ENCODE measurements at places on chromosomes 11 and 22. TPM values are rescaled to one million over a fixed set of nuclear protein-coding genes. Genes with fewer than 3 reads are reported as not detected.

DNA sequence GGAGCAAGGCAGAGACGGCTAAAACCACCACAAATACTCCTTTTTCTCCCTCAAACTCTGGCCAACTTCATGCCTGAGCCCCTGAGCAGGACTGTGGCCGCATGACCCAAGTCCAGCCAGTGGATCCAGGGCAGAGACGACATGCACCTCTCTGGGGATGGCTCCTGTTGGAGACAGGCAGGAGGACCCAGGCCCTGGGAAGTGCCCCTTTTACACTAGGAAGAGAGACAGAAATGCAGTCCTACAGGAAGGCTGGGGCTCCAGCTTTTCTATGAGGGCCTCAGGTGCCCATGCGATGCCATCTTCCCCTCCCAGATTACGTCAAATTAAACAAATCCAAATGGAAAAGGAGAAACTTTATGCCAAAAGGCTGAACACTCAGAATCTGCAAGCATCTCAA, 498.0 kb downstream of the BRD1 start:
- no peak overlapping the region for H3K27ac ChIP-seq
- H3K27me3 ChIP-seq, result no peaks in the 10 kb centered on the region
- no peak for DNase-seq
- no peak overlapping the region for H3K4me3 ChIP-seq

DNA sequence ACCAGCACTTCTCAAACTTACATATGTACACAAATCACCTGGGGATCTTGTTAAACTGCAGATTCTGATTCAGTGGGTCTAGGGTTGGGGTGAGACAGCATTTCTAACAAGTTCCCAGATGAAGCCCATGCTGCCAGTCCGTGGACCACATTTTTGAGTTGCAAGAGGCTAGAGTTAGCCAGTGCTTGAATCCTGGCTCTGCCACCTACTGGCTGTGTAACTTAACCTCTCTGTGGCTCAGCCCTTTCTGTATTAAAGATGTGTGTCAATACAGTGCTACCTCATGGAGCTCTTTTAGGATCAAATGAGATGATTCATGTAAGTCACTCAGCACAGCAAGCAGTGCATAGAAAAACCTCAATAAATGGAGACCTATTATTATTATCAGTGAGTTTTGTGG, 90.2 kb upstream of the ISX start:
- no peak overlapping the region for H3K4me3 ChIP-seq
- no peaks in the 10 kb centered on the region for H3K36me3 ChIP-seq
- H3K27me3 ChIP-seq, result no peaks in the 10 kb centered on the region

DNA sequence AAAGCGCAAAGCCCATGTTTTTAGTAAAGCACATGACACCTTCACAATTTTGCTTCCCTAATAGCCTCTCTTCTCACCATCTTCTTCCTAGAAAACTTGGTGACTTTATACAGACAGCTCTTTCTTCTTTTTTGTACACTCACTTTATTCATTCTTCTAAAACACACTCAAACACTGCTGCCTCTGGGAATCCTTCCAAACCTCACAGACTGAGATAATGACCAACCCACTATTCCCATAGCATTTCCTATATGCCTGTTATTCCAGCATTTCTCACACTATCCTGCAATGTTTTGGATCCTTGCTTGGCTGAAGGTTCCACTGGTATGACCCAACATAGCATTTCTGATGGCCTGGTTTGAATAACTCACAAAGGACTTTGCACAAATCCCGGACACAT, 442.1 kb upstream of the CCDC90B start:
- no peak overlapping the region for H3K27ac ChIP-seq
- no peaks in the 10 kb centered on the region for H3K27me3 ChIP-seq
- H3K36me3 ChIP-seq, result no peaks in the 10 kb centered on the region
- H3K4me3 ChIP-seq, result no peak overlapping the region
- H3K4me1 ChIP-seq, result peaks cover 3% of the 10 kb centered on the region
- DNase-seq, result no peak

GRCh38 chr11:130876931-130877915, 39.1 kb downstream of the SNX19 start:
- no peaks in the 10 kb centered on the region for H3K36me3 ChIP-seq
- H3K4me3 ChIP-seq, result no peak overlapping the region
- no peak for DNase-seq
- no peak overlapping the region for H3K27ac ChIP-seq

DNA sequence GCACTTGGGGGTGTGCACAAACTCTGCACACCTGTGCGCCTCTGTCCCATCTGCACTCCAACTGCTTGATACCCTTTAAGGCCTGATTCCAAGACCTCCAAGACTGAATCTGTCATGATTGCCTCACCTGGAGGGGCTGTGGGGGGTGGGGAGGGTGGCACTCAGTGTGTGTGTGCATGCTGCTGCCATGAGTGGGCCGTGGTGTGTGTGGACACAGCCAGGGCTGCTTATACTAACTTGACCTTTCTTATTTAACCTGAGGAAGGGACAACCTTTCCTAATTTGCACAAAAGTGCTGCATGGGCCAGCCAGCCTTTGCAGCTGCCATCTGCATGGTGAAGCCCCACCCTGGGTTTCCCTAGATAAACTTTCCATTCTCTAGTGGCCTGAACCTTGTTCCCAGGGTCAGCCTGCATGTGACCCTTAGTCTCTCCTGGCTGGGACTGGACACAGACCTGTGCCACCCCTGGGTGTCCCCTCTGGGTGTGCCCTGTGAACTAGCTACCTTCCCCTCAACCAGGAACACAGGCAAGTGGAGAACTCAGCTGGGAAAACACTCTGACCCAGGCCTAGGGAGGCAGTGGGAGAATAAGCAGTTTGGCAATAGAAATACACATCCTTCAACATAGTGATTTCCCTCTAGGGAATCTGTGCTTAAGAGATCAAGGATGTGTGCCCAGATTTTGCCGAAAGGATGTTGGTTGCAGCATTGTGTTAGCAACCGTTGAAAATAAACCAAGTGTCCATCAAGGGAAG, 45.4 kb upstream of the DKK3 start:
- H3K27me3 ChIP-seq, result no peaks in the 10 kb centered on the region
- H3K36me3 ChIP-seq, result no peaks in the 10 kb centered on the region
- H3K4me1 ChIP-seq, result peaks cover 13% of the 10 kb centered on the region
- H3K4me3 ChIP-seq, result no peak overlapping the region

DNA sequence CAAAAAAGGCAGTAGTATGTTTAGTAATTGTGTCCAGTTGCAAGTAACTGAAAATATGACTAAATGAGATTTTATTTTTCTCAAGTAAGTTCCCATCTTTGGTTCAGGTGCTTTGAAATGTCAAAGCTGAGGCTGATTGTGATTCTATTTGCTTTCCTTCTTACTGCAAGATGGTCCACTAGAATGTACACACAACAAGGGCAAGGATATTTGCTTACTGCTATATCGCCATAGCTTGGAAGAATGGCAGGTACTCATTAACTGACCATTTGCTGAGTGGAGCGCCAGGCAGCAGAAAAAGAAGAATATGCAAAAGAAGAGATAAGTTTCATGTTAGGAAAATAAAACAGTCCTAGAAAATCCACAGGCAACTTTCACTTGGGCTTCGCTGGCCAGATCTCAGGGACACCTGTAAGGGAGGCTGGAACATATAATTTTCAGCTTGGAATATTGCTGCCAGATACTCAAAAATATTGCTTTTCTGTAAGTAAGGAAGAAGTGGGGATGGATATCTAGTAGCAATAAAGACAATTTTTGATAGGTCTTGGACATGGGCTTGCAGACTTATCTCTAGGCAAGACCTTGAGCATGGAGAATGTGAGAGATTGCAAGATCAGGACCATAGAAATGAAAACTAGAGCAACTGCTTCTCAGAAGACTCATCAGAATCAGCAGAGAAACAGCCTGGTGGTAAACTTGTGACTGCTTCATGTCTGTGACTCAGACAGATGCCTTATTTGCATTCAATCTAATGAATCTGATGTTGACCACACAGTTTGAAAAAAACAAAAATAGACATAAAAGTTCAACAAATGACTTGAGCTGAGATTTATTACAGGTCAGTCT, 44.8 kb upstream of the OR9Q1 start:
- no peak for DNase-seq
- no peaks in the 10 kb centered on the region for H3K36me3 ChIP-seq
- H3K27ac ChIP-seq, result no peak overlapping the region
- H3K27me3 ChIP-seq, result no peaks in the 10 kb centered on the region
- no peak overlapping the region for H3K4me3 ChIP-seq

DNA sequence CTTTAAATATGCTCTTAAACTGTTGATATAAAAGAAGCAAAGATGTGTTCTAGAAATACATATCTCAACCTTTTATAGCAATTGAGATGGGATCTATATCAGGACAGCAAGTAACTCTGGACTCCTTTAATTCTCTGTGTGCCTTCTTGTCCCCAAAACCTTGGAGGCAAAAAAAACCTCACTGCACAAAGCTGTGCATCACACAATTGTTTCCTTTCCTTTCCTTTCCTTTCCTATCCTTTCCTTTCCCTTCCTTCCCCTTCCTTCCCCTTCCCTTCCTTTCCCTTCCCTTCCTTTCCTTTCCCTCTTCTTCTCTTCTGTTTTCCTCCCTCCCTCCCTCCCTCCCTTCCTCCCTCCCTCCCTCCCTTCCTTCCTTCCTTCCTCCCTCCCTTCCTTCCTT, 9.5 kb upstream of the TTC12 start:
- H3K4me3 ChIP-seq, result no peak overlapping the region
- H3K36me3 ChIP-seq, result no peaks in the 10 kb centered on the region
- no peak overlapping the region for H3K27ac ChIP-seq
- no peaks in the 10 kb centered on the region for H3K27me3 ChIP-seq
- no peaks in the 10 kb centered on the region for H3K4me1 ChIP-seq

- peak; percentile 38 for DNase-seq
- peak within 1 kb of the TSS; percentile 37 for H3K4me3 ChIP-seq
- peak within 1 kb of the TSS; percentile 83 for H3K27ac ChIP-seq
- no peaks in the 10 kb centered on the region for H3K27me3 ChIP-seq
Measured at GRCh38 chr11:5689551-5689983, at the start of gene TRIM22. TRIM22 (plus strand) TSS chr11:5689790; CDS start chr11:5696233, 6,443 bp downstream.

GRCh38 chr11:75781296-75781695, 12.7 kb downstream of the DGAT2 start:
- H3K27me3 ChIP-seq, result no peaks in the 10 kb centered on the region
- no peaks in the 10 kb centered on the region for H3K36me3 ChIP-seq
- no peaks in the 10 kb centered on the region for H3K4me1 ChIP-seq
- H3K27ac ChIP-seq, result no peak overlapping the region

GRCh38 chr11:933142-933851, 7.6 kb downstream of the AP2A2 start:
- H3K27ac ChIP-seq, result no peak overlapping the region
- no peak for DNase-seq
- no peaks in the 10 kb centered on the region for H3K4me1 ChIP-seq
- no peaks in the 10 kb centered on the region for H3K27me3 ChIP-seq

GRCh38 chr11:78427615-78428265, 10.1 kb upstream of the GAB2 start:
- H3K4me3 ChIP-seq, result no peak overlapping the region
- no peak for DNase-seq
- no peaks in the 10 kb centered on the region for H3K27me3 ChIP-seq
- no peaks in the 10 kb centered on the region for H3K4me1 ChIP-seq
- H3K27ac ChIP-seq, result no peak overlapping the region

DNA sequence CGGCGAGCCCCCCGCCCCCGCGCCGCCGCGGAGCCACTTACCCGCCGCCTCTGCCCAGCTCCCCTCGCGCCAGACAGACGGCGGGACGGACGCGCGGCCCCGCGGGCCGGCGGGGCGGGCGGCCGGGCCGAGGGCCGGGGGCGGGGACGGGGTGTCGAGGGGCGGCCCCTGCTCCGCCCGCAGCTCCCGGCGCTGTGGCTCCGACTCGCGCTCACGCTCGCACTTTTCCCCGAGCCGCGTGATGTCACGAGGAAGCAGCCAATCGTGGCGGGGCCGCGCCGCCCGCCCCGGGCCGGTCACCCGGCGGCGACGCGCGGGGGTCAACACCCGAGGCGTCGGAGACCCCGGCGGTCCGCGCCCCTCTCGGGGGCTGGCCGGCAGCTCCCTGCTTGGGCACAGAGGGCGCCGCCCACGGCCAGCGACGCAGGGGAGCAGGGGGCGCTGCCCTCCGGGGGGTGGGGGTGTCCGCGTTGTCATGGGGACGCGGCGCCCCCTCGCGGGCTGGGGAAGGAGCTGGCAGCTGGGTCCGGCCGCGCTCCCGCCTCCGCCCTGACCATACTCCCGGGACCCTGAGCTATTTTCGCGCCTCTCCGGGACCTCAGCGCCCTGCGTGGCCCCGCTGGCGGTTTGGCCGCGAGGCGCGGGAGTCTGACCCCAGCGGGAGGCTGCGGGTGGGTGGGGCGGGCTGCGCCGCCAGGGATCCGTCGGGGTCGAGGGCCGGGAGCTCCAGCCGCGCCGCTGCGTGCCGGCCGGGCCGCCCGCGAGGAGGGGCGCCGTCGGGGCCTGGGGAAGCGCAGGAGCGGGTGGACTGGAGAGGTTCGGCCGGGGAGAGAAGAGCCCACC, at the start of gene CHRM4:
Gene CHRM4, minus strand, starts transcription at position 199 of the 843 bp plus-strand sequence. CDS start 5,219 bp downstream, outside the sequence.
- H3K4me3 ChIP-seq, result peak within 1 kb of the TSS; percentile 47
- no peak within 1 kb of the TSS for H3K27ac ChIP-seq
- peaks cover 9% of the 10 kb centered on the region for H3K4me1 ChIP-seq
- H3K36me3 ChIP-seq, result no peaks in the 10 kb centered on the region
- no peak for DNase-seq

DNA sequence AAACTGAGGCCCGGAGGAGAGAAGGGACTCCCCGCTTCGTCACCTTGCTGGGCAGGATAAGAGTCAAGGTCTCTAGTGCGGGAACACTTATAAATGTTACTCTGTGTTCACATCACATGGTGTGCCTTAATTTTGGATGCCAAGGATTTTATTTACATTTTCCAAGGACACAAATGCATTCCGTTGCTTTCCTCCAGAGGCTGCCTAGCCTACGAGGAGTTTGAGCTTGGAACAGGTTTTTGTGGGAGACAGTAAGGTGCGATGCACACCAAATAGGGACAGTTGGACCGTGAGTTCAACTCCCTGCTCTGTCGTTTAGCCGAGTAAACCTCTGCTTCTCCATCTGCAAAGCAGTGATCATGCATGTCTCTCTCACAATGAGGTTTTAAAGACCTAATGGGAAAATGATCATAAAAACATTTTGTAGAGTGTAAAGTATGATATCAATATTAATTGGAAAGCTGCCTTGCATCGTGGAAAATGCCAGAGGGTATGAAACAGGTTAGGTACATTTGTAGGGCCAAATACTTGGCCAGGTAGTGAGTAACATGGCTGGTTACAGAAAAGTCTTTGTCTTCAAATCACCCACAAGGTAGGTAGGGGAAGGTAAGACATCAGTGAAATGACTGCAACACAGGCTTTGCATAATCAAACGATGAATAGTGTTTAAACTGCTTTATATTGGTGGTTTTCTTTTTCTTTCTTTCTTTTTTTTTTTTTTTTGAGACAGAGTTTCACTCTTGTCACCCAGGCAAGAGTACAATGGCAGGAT, 61.8 kb downstream of the ST3GAL4 start:
- H3K4me3 ChIP-seq, result peak overlapping the region; percentile 38
- H3K4me1 ChIP-seq, result peaks cover 4% of the 10 kb centered on the region
- no peak for DNase-seq
- no peaks in the 10 kb centered on the region for H3K36me3 ChIP-seq

DNA sequence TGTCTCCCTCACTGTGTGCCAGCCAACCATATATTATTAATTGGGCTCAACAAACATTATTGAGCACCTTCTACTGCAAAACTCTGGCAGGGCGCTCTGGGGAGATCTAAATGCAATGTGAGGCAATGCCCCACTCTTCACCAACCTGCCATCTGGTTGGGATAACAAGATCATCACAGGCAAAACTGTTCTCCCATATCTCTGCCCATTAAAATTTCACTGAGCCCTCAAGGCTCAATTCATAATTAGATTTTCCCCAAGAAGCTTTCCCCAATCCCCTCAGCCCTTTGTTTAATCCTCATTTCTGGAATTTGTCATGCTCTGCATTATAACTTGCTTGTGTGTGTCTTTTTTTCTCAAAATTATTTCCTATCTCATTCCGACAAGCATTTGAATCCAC, 106.6 kb downstream of the ARL14EP start:
- no peaks in the 10 kb centered on the region for H3K36me3 ChIP-seq
- no peak for DNase-seq
- H3K27ac ChIP-seq, result peak overlapping the region; percentile 5

REXO2 gene
- 151 TPM for total RNA-seq

PANX2 gene
- 7.5 TPM for total RNA-seq

PEX26 gene
- total RNA-seq, result 38.2 TPM

ZP1 gene
- 0.80 TPM for total RNA-seq

BEST1 gene
- 1.5 TPM for total RNA-seq

Measured in prostate gland (tissue), 2 donors.